ENCODE measurements at places on chromosomes 4 and X.

- DNase-seq: no peak
These were observed 74.5 kb upstream of the QRFPR start for GRCh38 chr4:121455285-121455684.

- no peak for DNase-seq
These were observed 11.6 kb upstream of the CENPVL2 start for GRCh38 chrX:51694254-51694653.

DNA sequence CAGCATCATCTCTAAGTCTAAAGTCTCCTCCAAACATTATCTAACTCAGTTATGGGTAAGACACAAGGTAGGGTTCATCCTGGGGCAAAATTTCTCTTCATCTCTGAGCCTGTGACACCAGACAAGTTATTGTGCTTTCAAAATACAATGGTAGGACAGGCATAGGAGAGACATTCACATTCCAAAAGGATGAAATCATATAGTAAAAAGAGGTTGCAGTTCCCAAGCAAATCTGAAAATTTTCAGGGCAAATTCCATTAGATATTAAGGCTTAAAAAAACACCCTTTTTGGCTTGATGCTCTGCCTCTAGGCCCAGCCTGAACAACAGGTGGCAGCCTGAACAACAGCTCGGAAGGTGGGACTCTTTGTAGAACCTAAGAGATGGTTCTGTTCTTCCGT lies 448.3 kb upstream of the SLIT2 start:
- DNase-seq: no peak

- no peak for DNase-seq
These were observed at the start of gene FAM9C for GRCh38 chrX:13044441-13044840. TSS of gene FAM9C (minus strand) at chrX:13044620. CDS start at chrX:13043789, 831 bp downstream.

DNA sequence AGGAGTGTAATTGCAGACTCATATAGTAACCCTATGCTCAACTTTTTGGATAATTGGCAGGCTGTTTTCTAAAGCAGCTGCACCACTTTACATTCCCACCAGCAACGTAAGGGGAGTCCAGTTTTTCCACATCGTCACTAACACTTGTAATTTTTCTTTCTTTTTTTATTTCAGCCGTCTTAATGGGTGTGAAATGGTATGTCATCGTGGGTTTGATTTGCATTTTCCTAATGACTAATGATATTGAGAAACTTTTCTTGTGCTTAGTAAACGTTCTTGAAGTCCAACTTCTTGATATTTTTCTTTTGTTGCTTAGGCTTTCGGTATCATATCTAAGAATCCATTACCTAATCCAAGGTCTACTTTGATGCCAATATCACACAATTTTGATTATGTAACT lies 95.3 kb upstream of the IL1RAPL1 start:
- no peak for DNase-seq

- DNase-seq: no peak
These were observed 845.8 kb downstream of the TECRL start for GRCh38 chr4:63563288-63564014.

DNA sequence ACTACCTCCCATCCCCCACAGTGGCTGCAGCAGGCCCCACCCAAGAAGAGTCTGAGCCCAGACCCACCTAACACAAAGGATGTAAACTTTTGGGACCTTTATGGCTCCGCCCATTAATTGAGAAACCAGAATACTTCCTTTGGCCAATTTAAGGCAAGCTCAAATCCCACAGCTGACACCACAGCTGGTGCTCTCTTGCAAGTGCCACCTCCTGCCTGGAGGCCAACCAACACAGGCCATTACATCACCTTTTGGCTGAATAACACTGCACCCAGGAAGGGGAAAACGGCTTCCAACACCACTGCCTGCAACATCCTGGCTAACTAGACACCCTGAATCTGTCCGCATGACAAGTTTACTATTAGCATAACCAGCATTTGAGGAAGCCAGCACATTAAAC lies 248.8 kb downstream of the PRDM5 start:
- DNase-seq: no peak

GRCh38 chrX:38817004-38817703 lies 15.9 kb downstream of the MID1IP1 start:
- DNase-seq: peak; percentile 48

- peak; percentile 4 for DNase-seq
These were observed 19.5 kb upstream of the CNKSR2 start for GRCh38 chrX:21354725-21355124.

- peak; percentile 28 for DNase-seq
These were observed 204.2 kb downstream of the PABPC4L start for GRCh38 chr4:133997436-133997835.

DNA sequence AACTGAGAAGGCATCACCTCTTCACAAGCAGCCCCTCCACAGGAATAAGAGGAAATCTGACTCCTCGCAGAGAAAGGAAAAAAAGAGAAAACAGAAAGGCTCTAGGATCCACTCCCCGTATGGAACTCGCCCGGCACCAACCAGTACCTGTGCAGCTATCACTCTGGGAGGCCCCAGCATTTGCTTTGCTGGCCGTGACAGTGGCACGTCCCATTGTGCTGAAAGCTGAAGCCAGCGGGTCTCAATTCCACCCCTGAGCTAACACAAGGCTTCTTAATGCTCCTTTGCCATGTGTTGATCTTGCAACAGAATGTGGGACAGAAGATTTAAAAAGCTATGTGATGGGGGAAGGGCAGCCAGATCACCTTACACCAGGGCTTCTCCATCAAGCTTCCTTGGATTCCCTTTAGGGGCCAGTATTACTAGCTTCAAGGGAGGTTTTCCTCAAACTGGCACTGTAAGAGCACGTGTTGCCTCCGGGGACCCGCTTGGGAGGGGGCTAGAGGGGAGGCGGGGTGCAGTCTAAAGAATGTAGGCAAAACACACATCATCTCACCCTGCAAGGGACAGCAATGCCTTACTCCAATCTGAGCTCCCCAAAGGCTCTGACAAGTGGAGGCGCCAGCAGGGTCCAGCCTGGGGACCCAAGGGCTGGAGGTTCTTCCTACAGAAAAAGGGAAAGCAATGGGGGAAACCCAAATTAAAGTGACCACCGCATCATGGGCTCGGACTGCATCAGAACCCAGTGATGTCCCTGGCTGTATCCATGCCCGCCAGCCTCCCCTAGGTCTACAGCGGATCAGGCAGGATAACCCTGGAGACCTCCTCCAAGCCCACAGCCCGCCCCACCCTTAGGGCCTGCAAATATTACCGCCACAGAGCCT lies 1.2 kb downstream of the USP46 start:
- peak; percentile 59 for DNase-seq

GRCh38 chr4:113806850-113807249 lies 45.3 kb upstream of the CAMK2D start:
- no peak for DNase-seq

GRCh38 chrX:57964975-57965374 lies 54.7 kb upstream of the ZXDA start:
- DNase-seq: peak; percentile 1

DNA sequence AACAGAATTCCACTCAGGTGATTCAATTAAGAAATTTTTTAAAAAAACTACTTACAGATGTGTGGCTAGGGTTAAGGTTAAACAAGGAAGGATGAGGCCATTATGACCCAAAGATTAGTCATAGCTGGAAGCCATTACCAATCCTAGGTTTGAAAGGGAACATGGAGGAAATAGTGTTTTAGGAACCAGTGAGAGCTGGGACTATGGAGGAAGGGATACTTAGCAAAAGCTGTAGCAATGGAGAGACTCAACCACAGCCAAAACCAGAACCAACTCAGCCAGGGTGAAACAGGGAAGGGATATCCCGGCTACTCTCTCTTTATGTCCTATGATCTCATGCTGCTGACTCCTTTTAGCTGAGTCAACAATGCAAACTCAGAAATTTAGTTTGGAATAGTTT lies 148.6 kb upstream of the CNKSR2 start:
- peak; percentile 64 for DNase-seq

DNA sequence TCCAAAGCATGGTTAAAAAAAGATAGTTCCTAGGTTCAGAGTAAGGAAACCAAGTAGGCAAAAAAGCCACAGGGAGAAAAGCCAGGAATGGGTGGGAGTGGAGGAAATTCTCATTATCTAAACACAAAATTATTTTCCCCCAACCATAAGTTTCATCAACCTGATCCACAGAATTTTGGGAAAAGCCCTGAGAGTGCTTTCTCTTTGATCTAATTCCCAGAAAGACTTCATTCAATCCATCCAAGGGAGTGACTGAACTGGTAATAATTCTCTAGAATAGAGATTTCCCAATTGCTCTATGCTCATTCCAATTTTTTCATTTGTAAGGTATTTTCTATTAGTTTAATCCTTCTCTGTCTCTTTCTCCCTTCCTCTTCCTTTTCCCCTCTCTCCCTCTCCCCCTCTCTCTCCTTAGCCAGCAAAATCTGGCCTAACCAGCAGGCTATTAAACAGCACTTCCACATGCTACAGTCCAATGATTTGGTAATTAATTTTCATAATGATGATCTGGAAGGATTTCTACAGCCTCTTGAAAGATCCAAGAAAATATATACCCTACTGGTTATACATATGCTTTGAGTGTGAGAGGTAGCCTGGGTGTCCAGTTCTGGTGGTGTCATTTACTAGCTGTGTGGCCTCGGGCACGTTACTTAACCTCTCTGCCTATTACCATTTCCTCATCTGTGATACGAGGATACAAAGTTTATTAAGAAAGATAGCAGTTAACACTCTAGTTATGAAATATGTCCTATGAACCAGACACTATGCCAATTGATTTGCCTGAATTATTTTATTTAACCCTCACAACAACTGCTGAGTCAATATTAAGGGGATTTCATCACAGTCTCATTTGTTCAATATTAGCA lies 251.5 kb upstream of the RASGEF1B start:
- DNase-seq: no peak

DNA sequence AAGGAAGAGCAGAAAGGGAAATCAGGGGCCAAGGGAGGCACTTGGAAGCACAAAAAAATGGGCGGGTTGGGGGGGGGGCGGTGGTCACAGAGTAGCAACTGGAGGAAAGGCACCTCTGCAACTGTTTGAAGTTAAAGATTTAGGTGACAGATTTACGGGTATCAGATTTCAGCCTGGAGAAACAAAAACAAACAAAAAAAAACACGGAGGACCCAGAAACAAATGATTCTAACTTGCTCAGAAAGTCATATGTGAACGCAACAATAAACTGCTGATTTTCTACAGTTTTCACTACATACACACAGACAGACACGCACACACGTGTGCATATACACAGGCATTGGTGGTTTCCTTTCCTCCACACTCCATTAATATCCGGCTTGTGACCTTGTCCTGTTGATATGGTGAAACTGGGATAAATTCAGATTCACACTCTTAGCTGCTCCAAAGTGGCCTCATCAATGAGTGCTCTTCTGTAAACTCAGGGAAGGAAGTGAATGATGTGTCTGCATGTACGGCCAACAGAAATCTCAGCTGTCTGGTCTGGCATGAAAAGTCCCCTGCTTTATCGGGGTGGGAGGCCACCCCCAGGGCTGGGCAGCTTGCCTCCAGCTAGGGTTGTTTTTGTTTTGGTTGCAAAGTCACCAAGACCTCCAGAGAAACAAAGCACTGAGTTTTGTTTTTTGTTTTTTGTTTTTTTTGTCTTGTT lies 54.3 kb downstream of the CHST7 start:
- DNase-seq: peak; percentile 10

- no peak for DNase-seq
These were observed 55.1 kb upstream of the F9 start for GRCh38 chrX:139475432-139475831.

All from fibroblast of mammary gland (primary cell).